RPMI8226 (cell line): ENCODE measurements at places on chromosomes 3 and 15.

- DNase-seq = no peak
Measured at GRCh38 chr15:85871545-85871944, 76.8 kb upstream of the KLHL25 start.

DNA sequence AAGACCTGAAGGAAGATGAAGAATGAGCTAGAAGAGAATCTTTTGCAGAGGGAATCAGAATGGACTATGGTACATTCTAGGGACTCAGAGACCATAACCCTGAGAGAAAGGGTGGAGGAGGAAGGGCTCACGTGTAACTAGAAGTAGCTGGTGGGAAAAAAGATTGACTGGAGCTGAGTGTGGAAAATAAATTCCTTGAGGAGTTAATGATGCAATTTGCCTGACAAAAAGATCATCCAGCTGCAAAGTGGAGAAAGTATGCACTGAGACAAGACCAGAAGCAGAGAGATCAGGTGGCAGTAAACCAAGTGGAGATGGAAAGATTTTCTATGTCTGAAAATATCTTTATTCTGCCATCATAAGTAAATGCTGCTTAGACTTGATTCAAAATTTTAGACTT lies 52.9 kb upstream of the TBL1XR1 start:
- no peak for DNase-seq

DNA sequence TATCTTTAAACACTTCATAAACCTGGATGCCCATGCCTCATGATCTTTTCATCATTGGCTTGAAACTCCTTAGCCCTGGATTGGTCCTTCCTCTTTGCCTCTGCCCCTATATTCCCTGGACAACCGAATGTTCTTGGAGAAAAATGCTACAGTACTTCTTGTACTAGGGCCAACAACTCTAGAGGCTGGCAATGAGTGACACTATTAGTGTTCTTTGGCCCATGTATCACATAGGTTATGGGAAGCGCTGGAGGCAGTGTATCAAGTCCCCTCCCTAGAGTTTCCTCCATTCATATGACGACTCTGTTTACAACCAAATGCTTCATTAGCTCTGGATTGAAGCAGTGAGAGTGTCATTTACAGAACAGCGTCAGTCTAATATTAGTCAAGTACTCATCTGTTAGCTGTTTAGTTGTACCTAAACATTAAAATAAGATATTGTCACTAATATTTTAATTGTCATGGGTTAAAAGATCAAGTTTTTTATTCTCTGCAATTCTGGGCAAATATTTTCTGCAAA lies 66.4 kb upstream of the MYO5C start:
- no peak for DNase-seq

DNA sequence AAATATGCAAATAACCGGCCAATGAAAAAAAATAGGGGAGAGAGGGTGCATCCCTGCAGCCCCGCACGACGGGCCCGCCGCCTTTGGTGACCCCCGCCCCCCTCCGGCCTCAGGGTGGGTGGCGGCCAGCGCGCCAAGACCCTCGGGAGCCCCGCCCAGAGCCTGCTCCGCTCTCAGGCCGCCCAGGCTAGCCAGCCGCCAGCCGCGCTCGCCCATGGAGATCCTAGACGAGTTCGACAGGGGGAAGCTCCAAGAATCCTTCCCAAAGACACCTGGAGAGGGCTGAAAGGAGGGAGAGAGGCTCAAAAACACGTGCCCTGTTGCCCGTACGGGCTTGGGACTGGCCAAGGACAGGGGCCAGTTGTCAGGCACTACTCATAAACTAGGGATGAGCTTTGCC lies 434.0 kb downstream of the NR2F2 start:
- no peak for DNase-seq

DNA sequence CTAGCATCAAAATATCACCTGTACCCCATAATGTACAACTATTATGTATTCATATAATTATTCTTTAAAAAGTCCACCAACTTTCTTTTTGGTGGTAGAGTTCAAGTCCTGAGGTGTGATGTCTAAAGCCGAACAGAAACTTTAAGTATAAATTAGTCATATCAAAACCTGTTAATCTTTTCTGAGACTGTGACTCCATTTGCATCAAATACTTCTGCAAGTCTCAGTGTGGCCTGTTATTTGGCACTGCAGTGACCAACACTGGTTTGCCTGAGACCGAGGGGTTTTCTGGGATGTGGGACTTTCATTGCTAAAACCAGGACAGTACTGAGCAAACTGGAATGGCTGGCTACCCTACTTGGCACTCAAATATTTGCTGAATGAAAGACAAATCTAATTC lies 7.3 kb downstream of the NGLY1 start:
- DNase-seq = no peak

GRCh38 chr15:101158166-101159095 lies 93.4 kb downstream of the CHSY1 start:
- DNase-seq = no peak

DNA sequence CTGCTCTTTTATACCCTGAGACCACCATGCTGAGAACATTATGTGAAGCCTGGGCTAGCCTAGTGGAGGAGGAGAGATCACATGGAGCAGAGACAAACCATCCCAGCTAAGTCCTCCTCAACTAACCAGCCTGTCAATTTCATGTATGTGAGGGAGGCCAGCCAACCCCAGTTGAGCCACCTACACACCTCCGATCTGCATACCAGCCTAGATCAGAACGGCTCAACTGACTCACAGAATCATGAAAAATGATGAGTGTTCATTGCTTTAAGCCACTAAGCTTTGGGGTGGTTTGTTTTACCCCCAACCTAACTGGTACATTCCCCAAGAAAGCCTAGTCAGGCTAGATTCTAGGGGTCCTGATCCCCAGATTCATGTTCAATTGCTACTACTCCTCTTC lies 19.4 kb upstream of the CA12 start:
- no peak for DNase-seq

DNA sequence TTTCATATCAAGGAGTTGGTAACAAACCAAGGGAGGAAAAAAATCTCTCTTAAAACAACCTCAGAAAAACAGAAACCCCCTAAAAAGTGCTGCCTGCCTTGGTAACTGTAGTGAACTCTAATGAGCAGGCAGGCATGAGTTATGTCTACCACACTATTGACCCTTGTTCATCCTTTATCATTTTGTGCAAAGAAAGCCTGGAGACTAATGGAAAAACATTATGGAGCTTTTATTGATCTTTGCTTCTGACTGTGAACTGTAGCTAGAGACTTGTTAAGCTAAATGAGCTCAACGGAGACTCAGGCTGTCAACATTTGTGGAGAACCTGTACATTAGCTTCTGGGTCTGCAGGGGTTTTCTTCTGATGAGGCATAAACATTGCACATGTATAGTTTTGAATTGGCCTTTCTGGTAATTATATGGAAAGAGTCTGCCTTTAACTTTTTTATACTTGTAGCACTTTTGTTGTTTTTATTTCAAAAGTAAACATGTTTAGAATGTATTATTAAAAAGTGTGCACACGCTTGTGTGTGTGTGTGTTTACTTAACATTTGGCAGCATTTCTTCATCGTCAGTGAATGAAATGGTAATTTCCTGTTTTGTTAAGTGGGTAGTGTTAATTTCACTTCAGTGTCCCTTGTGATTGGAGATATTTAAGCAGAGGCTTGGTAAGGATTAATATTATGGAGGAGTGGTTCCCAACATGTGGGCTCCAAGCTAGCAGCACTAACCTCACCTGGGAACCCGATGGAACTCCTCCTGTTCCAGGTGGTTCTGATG lies 15.9 kb upstream of the SPTSSB start:
- no peak for DNase-seq

- no peak for DNase-seq
Measured at GRCh38 chr3:64536166-64536565, 151.6 kb downstream of the ADAMTS9 start.

DNA sequence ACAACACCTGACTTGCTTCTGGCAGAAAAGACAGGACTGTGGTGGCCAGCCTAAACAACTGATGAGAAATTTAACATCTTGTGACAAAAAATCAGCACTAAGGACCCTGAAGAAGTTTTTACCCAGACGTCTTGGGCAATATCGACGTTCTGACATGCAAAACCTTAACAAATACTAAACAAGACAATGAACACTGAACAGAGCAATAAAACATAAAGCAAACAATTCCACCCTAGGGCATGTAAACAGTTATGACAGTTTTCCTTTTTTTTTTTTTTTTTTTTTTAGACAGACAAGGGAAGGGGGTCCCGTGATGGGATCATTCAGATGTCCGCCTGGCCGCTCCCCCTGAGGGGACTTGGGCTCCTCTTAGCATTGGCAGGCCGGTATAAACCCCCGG lies 738.0 kb downstream of the SI start:
- no peak for DNase-seq

DNA sequence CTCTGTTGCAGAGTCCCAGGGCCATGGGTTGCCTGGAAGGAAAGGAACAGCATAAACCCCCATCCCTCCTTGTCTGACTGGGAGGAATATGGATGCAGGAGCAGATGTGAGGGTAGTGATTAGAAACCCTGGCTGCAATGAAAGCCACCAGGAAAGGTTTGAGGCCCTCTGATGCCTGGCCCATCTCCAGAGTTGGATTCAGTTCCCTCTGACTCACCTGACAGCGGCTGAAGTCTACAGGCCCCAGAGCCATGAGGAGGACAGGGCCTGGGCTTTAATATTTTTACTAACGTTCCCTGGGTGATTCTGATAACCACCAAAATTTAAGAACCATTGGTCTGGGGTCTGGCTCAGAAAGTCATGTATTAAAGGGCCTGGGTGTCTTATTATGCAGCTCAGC lies 214.0 kb downstream of the EPHB1 start:
- no peak for DNase-seq

DNA sequence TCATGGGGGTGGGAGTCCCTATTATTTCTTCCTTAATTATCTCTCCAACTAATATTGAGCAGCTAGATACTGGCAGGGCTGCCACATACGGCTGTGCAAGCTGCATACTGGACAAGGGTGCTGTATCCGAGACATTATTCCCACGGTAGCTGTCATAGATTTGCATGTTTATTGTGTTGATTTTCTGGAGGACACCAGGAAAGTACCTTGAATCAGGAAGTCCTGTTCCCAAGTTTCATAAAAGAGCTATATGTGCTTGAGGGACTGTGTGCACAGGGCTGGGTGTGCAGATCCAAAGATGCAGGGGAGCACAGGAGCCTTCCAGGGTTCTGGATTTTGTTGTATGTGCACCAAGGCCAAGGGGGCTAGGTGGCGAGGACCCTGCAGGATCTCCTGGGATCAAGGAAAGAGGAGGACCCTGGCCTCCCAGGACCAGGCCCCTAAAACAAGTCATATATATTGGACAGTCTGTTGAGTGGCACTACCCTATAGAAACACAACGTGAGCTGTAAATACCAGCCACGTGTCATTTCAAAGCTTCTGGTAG lies 119.2 kb upstream of the ALDH1A3 start:
- DNase-seq = no peak

- DNase-seq = no peak
Measured at GRCh38 chr3:111531446-111531845, 10.6 kb upstream of the CD96 start.

GRCh38 chr3:4523710-4524698 lies 30.9 kb downstream of the ITPR1 start:
- no peak for DNase-seq
